ENCODE measurements at places on chromosomes 11 and 22.

DNA sequence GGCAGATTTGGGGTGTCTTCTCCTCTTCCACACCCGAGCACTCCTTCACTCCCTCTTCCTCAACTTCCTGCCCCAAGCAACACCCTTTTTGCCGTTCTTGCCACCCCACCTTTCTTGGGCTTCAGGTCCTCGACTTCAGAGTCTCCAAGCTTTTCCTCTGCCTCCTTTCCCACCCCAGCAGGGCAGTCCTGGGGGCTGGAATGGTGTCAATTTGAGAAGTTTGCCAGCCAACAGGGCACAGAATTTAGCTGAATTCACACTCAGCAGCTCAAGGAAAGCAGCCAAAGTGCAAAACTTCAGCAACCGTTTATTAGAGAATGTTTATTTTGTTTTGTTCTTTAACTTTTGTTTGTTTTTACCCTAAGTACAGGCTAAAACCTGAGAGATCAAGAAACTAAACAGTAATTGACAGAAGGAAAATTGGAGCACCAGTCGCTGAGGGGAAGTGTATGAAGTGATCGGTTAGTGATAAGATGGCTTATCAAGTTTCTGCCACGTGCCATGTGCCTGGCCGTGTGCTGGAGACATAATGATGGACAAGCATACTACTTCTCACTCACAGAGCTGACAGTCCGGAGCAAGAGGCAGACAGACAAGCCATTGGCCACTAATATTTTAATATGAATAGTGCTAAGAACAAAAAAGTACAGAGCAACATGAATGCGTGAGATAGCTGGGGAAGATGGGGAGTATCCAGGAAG is 44.4 kb downstream of the AHNAK start:
- no peak for DNase-seq

DNA sequence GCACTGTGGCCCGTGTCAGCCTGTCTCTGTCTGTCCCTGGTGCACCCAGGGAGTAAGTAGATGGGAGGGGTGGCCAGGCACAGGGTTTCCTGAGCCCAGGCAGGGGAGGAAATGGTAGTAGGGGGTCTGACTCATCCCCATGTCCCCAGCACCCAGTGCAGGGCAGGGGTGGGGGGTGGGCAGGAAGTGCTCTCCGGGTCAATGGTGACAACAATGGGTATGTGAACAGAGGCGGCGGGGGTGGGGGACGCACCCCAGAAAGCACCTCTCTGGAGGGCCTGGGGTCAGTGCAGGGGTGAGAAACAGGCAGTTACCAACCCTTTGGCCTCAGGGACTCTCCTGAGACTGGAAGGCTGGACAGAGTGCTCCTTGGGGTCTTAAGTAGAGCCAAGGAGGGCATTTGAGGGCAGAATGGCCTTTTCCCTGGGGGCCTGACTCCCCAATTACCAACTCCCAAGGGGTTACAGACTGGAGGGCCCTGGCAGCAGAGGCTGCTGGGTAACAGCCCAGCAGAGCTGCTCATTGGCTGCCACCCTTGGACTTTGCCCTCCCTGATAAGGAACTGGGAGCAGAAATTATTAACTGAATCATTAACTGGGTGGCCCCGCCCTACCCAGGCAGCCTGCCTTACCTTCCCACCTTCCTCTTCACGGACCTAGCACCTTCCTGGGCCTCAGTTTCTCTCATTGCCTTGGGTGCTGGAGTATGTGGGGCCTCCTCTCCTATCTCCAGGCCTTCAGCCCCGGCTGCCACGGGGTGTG is 4.2 kb downstream of the MYRF start:
- peak; percentile 42 for DNase-seq

DNA sequence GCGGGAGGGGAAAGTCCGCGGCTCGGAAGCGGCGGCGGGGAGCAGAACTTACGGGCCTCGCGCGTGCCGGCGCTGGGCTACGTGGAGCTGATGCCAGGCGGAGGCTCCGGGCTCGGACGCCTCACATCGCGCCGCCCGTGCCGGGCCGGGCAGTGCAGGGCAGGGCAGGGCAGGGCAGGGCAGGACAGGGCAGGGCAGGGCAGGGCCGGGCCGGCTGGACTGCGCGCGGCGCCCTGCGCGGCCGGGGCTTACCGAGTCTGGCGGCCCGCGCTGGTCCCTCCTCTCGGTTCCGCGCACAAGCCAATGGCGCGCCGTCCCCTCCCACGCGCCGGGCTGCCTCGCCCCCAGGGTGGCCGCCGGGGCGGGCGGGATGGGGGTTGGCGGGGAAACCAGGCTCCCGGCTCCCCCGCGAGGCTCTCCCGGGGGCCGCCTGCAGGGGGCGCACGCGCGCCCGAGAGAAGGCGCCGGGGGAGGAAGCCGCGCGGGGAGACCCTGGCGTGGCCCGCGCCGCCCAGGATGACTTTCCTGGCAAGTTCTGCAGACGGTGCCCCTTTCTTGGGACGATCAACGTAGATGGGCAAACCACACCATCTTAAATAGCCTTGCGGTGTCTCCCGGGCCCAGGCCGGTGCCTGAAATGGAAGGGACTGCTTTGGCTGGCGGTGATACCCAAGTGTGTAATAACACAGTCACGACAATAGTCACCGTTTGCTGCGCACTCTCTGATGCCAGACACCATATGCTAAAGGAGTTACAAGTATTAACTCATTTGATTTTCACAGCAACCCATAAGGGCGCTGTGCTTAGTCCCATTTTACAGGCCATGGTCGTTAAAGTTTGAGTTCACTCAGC is at the start of gene TP53I11:
Gene TP53I11 (minus strand): TSS at position 259 of the 852 bp plus-strand sequence. CDS start 12,548 bp downstream, outside the sequence.
- no peak for DNase-seq

GRCh38 chr22:49718396-49718795 is 109.3 kb downstream of the BRD1 start:
- DNase-seq, result no peak

DNA sequence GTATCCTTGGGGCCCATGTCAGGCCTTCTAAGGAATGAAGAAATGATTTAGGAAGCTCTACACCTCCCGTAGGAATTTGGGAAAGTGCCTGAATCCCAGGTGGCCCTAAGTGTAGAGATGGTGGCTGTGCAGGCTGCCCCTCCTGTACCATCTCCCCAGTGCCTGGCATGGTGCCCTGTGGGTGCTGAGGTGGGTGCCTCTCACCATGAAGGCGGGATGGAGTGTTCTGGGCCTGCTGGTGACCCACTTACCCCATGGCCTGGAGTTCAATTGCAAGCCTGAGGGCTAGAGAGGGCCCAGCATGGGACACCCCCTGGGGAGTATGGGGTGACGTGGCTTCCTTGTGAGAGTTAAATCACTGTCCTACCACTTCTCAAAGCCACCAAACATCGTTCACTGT is 19.8 kb downstream of the SAMM50 start:
- peak; percentile 25 for DNase-seq

GRCh38 chr22:37376643-37377042 is 50.6 kb downstream of the ELFN2 start:
- DNase-seq, result no peak

DNA sequence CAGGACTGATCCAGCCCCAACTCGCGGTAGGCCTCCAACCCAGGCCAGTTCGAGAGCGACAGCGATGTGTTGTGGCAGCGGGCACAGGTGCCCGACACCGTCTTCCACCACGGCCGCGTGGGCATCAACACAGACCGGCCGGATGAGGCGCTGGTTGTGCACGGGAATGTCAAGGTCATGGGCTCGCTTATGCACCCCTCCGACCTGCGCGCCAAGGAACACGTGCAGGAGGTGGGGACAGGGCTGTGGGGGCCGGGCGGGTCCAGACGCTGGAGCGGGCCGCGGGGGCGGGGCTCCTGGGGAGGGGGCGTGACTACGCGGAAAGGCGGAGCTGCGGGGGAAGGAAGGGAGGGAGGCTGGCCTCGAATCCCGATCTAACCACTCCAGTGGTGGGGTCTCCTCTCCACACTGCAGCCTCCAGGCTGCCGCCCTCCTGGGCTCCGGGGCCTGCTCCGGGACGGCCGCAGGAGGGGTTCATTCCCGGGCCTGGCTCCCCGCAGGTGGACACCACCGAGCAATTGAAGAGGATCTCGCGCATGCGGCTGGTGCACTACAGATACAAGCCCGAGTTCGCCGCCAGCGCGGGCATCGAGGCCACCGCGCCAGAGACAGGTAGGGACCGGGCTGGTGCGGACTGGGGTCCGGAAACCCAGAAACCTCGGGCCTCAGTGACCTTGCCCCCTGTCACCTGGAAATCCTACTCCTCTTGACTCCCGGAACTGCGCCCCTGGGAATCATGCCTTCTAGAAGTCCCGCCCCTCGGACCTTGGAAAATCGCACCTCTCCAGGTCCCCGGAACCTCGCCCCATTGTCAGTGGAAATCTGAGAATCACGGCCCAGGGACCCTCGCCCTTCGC is 14.9 kb downstream of the TMEM258 start:
- no peak for DNase-seq

GRCh38 chr11:33869481-33870422 is 22.1 kb downstream of the LMO2 start:
- no peak for DNase-seq

Data from PC-9 (cell line).